ENCODE measurements at places on chromosomes 16 and 17.

- no peak for DNase-seq
Observed at GRCh38 chr16:15572329-15573001, 70.5 kb downstream of the MARF1 start.

GRCh38 chr16:26985100-26986065 is 81.3 kb upstream of the C16orf82 start:
- no peak for DNase-seq

DNA sequence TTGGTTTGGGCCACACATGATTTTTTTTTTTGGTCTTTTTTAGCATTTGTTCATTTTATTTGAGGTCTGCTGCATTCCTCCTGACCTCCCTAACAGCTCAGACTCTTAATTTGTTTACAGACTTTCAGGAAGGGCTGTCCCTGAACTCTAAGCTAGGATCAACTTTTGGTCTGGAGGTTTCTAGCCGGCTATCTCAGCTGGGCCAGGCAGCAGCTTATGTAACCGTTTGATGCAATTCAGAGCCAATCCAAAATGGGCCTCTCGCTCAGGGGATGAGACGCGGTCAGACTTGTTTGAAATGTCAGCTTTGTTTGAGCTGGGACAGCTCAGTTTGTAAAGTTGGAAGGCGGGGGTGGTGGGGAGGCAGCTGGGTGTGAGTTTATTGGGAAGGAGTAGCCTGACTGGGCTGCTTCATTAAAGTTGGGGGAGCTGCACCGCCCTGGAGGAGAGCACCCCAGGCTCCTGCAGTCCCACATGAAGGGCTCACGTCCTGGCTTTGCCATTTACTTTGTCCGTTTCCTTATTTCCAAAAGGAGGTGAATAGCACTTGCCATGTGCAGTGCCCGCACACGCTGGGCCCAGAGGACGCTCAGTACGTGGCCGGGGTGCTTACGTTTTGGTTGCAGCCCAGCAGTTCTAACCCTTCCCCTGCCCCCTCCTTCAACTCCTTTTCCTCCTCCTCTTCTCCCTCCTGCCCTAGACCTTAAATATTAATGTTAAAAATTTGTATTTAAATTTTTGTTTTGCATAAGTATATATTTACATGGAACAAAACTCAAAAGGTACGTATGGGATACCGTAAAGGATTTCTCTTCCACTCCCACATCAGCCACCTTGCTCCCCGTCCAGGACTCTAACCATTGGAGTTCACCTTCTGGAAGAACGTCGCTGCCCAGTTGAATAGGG is 121.2 kb downstream of the SNX29 start:
- no peak for DNase-seq

- DNase-seq: no peak
Observed at GRCh38 chr17:2022647-2023240, 2.4 kb downstream of the RTN4RL1 start.

DNA sequence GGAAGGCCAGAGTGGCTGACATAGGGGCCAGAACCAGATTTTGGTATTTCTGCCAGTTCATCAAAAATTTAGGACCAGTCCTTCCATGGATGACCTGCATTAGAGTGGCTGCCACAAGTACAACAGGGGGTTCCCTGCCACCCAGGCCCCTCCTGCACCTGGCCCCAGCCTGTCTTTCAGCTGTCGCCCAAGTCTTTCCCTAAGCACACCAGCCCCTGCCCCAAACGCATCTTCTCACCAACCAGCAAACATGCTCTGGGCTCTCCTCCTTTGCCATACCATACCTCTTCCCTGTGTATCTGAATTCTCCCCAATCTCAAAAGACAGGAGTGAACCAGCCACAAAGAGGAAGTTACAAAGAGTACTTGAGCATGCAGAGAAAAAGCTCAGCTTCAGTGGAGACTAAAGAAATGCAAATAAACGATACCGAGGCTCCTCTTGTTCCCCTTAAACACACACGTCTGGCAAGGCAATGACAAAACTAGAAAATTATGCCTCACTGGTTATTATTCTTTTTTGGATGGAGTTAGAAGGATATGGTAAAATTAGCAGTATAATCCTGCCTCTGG is 130.6 kb downstream of the DYNLRB2 start:
- DNase-seq: no peak

GRCh38 chr16:58020628-58021521 is 4.7 kb upstream of the MMP15 start:
- DNase-seq: no peak

GRCh38 chr17:47649972-47650524 is 329 bp downstream of the KPNB1 start:
- peak; percentile 74 for DNase-seq

GRCh38 chr16:10976634-10977033 is 32.3 kb downstream of the CLEC16A start:
- DNase-seq: no peak

- no peak for DNase-seq
Observed at GRCh38 chr16:87881324-87882200, 12.3 kb upstream of the SLC7A5 start.

DNA sequence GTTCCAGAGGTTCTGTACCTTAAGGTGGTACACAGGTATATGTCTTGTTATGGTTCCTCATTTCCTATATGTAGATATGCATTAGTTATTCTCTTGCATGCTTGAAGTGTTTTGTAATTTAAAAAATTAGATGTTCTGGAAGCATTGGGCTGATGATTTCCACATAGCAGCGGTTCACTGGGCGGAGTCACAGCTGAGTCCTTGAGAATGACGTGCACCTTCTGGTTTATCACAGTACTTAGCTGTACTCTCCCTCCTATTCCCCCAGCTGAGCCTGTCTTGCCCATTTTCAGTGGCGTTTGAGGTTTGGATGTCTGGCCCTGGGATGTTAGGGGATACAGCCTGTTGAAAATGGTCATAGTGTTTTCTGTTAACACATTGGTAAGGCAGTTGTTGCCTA is 327.1 kb downstream of the SNX29 start:
- DNase-seq: no peak

DNA sequence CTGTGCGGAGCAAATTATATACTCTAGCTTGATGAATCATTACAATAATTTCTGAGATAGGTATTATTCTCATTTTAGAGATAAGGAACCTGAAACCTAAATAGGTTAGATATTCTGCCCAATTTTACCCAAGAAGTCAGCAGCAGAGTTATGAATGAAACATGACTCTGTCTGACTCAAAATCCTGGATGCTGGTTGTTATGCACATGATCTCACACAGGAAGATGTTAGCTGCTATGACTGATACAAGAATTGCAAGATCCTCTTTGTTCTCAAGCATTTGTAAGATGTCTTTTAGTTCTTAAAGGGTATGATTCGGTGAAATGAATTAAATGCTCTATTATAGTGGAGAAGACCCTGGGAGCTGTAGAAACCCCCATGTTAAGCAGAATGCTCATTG is 447.8 kb downstream of the KIF2B start:
- DNase-seq: no peak

- no peak for DNase-seq
Observed at GRCh38 chr17:35730400-35731005, 936 bp upstream of the RASL10B start.

- DNase-seq: no peak
Observed at GRCh38 chr17:33753452-33753851, 460.4 kb upstream of the ASIC2 start.

- DNase-seq: no peak
Observed at GRCh38 chr17:41546819-41547218, 18.7 kb upstream of the KRT19 start.

Data from T1000 (cell line).